ENCODE measurements at places on chromosomes 1 and 21.

GRCh38 chr1:165726169-165726568, 27.8 kb upstream of the ALDH9A1 start:
- no peak for DNase-seq

- no peak for DNase-seq
These were observed 60.0 kb upstream of the NTPCR start for GRCh38 chr1:232890340-232890943.

GRCh38 chr1:29270929-29271521, 34.7 kb downstream of the PTPRU start:
- no peak for DNase-seq

DNA sequence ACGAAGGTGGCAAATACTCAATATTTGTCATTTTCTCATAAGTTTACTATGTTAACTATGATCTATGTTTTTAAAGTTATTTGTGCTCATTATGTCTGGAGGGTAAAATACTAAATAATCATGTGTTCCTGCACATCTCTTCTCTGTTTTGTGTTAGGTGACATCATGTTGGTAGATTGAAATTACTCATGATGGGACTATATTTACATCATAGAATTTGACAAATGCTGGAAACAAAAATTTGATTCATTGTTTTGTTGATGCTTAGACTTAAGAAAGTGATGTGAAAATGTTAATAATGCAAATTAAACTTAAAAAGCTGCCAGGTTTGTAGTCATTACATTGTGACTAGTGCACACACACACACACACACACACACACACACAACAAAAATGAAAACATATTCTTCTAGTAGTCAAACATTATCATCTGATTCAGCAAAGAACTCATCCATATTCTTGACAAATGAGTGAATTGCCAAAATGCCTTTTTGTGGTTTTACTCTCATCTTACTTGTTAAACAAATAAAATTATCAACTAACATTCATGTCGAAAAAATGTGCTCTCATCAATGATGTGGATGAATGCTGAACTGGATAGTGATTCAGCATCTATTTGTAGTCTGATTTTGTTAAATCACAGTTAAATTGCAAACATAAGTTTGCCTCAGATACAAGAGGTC, 870.7 kb downstream of the BRINP3 start:
- no peak for DNase-seq

GRCh38 chr1:32877211-32878110, 6.7 kb upstream of the FNDC5 start:
- DNase-seq: no peak

GRCh38 chr1:15222653-15223303, 24.2 kb upstream of the FHAD1 start:
- no peak for DNase-seq

DNA sequence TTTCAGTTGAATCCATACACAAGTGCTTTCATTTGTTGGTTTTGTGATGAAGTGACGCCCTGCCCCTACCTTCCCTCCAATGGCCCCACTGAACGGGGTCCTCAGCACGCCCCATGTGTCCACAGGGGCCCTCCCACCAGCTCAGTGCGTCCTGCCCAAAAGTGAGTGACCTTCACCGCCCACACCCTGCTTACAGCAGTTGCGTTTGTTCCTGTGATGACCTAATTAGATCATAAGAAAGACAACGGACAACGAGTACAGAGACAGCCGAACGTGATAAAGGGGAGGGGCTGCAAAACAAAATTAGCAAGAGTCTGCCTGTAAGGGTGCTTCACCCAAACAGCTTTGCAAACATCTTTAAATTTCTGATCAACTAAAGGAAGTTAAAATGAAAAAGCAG, 38.2 kb upstream of the RIPK4 start:
- DNase-seq: no peak

DNA sequence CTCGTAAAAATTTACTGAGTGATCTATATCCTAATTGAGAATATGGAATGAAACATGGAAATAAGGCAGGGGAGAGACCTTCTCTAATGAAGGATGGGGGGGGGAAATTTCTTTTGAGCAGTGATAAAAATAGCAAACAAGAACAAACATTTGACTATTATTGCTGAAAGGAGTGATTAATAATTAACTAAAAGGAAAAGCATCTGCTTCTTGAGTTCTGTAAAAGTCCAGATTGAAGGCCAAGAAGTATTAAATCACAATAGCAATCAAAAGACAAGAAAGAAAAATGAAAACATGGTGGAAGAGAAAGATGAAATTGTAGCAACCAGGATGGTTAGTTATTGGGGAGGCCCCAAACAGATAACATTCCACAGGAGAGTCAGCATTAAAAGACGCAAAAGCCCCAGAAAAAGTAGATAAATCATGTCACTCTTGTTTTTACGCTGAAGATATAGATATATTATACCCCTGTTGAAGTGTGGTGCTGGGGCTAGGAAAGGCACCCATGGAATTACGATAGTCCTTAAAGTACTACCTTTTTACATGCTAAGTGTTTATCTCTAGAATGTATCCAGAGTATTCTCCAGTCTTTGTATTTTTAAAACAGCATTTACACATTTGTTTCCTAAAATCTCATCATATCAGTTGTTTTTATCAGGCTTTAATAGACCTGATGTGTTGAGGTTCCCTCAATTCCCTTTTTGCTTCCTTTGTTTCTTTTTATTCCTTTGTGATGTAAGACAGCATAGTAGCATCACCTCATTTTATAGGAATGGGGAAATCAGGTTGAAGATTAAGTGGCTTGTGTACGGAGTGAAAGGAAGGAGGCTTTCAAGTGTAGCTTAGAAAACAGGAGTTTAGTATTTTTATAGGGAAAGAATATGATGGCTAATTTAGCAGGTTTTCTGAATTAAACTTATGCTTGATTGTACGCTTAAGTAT, 28.9 kb downstream of the DISP1 start:
- no peak for DNase-seq

DNA sequence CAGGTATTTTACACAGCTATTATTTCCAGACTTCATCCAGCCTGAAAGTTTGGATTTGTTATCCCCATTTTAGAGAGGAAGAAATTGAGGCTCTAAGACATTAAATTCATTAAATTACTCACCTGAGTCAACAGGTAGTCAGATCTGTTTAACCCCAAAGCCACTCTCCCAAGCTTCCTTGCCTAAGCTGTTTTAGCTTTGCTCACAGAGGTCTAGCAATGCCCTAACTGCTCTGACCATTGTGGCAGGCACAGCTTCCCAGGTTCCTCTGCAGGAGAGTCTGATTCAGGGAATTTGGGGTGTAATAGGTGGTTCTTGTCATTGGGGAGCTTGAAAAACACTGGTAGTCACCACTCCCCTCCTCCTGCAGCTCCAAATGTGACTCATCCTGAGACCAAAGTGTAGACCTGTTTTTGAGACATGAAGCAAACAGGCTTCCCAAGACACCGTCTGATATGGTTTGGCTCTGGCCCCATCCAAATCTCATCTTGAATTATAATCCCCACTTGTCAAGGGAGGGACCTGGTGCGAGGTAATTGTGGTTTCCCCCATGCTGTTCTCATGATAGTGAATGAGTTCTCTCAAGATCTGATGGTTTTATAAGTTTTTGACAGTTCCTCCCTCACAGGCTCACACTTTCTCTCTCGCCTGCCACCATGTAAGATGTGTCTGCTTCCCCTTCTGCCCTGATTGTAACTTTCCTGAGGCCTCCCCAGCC, 142.8 kb upstream of the DNAH14 start:
- no peak for DNase-seq

DNA sequence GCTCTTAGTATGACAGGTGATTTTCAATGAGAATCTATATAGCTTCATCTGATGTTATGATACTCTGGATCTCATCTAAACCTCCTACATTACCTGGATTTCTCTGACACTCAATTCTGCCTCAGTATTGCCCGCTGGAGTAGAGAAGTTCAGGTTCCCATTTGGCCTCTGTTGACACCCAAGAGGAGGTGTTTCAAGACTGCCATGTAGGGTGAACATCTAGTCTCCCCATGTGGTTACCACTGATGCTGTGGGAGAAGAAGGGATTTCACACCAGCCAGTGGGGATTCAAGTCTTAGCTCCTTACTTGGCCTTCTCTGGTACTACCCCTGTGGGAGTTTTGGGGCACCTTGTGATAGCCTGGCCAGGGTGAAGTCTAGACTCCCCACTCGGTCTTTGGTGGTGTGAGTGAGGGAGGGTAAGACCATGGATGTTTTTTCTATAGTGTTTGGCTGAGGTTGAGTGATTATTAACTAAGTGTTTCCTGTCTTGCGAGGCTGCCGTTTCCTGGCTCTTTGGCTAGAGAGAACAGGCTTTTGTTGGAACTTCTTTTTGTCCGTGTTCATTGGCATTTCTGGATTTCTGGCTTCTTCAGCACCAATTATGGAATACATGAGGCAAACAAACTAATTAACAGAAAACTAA, 90.7 kb downstream of the RHOU start:
- DNase-seq: no peak

- peak; percentile 2 for DNase-seq
These were observed 345 bp downstream of the FTCD start for GRCh38 chr21:46154955-46155513.

DNA sequence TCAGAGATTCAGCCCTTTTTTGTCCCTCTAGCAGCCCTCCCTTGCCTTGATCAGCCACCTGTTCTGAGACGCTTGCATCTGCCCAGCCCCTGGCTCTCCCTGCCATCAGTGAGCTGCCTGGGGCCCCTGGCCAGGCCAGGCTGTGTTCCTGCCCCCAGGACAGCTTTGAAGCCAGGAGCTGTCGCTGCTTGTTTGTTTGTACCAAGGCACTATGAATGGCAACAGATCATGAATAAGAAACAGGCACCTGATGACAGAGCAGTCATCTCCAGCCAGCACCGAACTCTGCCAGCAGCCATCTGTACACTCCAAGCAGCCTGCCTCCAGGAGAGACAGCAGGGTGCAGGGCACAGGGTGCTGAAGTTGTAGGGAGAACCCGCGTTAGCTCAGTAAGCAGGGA, 8.1 kb upstream of the VWA5B1 start:
- DNase-seq: no peak

- DNase-seq: no peak
These were observed 98.1 kb downstream of the KCTD3 start for GRCh38 chr1:215665215-215665614.

GRCh38 chr1:210232511-210233215, at the start of gene SERTAD4:
Gene SERTAD4, plus strand, starts transcription at chr1:210232796. Its CDS starts 5,165 bp downstream, at chr1:210237961.
- DNase-seq: no peak
